Spleen (tissue), 13 donors: ENCODE measurements at places on chromosomes 5 and 9. TPM values are rescaled to one million over a fixed set of nuclear protein-coding genes. Genes with fewer than 3 reads are reported as not detected.

Gene GPR151
- polyA plus RNA-seq = not detected

Gene TTC1
- 46.6 TPM for polyA plus RNA-seq

Gene IFNA21
- not detected for polyA plus RNA-seq

Gene NEURL1B
- 0.49 TPM for polyA plus RNA-seq

Gene LHX3
- not detected for polyA plus RNA-seq

Gene PSMB7
- polyA plus RNA-seq = 113 TPM

Gene ST8SIA4
- 6.9 TPM for polyA plus RNA-seq

Gene QRFP
- polyA plus RNA-seq = 0.16 TPM

GRCh38 chr9:7318920-7319319 lies 480.7 kb downstream of the DMAC1 start:
- no peaks in the 10 kb centered on the region for H3K4me1 ChIP-seq
- no peaks in the 10 kb centered on the region for H3K36me3 ChIP-seq
- H3K4me3 ChIP-seq = no peak overlapping the region
- DNase-seq = no peak

- peaks cover 37% of the 10 kb centered on the region for H3K4me1 ChIP-seq
- DNase-seq = no peak
- no peaks in the 10 kb centered on the region for H3K27me3 ChIP-seq
- H3K27ac ChIP-seq = peak overlapping the region; percentile 35
- H3K4me3 ChIP-seq = no peak overlapping the region
These were observed 23.2 kb downstream of the DOCK8 start for GRCh38 chr9:237858-238345.

- no peak overlapping the region for H3K27ac ChIP-seq
- no peaks in the 10 kb centered on the region for H3K27me3 ChIP-seq
- no peaks in the 10 kb centered on the region for H3K4me1 ChIP-seq
- H3K36me3 ChIP-seq = no peaks in the 10 kb centered on the region
These were observed 91.2 kb upstream of the ERBIN start for GRCh38 chr5:65835191-65835590.

DNA sequence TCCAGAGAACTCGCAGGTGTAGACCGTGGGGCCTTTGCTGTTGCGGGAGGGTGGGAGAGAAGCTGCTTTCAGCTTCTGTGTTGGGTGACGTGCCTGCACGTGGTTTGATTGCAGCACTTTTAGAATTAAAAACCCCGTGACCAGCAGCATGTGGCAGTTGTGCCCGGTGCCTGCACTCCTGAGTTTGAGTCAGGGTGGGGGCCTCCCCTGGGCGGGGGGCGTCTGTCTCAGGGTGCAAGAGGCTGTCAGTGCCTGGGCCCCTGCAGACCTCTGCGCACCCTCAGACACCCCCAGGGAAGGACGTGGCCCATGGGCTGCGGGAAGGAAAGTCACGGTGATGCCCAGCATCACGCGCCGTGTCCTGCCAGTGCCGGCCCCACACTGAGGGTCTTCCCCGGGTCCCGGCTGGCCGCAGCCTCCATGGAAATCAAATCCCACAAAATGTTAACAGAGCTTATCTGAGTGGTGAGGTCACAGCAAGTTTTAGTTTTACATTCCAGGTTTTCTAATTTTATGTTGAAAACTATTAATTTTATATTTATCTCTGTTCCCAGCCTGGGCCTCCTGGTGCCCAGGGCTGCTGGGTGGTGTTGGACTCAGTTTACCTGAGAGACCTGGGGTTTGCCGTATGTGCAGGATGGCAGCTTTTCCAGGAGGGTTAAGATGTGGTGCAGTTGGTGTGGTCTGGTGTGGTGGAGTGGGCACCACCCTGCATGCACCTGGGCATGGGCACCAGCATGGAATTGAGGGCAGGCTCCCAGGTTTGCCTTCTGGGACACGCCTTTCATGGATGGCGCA lies 33.3 kb downstream of the AHRR start:
- DNase-seq = peak; percentile 61
- no peaks in the 10 kb centered on the region for H3K4me1 ChIP-seq
- H3K27me3 ChIP-seq = no peaks in the 10 kb centered on the region
- no peak overlapping the region for H3K27ac ChIP-seq
- H3K4me3 ChIP-seq = no peak overlapping the region
- H3K36me3 ChIP-seq = peaks cover 17% of the 10 kb centered on the region

GRCh38 chr5:55143624-55144023 lies 16.3 kb upstream of the GPX8 start:
- no peak overlapping the region for H3K4me3 ChIP-seq
- no peak overlapping the region for H3K27ac ChIP-seq
- DNase-seq = no peak
- H3K4me1 ChIP-seq = no peaks in the 10 kb centered on the region
- no peaks in the 10 kb centered on the region for H3K27me3 ChIP-seq

GRCh38 chr5:119397518-119398380 lies 41.9 kb downstream of the TNFAIP8 start:
- H3K4me3 ChIP-seq = no peak overlapping the region
- H3K36me3 ChIP-seq = peaks cover 26% of the 10 kb centered on the region
- H3K27ac ChIP-seq = peak overlapping the region; percentile 38
- peaks cover 87% of the 10 kb centered on the region for H3K4me1 ChIP-seq
- DNase-seq = no peak

DNA sequence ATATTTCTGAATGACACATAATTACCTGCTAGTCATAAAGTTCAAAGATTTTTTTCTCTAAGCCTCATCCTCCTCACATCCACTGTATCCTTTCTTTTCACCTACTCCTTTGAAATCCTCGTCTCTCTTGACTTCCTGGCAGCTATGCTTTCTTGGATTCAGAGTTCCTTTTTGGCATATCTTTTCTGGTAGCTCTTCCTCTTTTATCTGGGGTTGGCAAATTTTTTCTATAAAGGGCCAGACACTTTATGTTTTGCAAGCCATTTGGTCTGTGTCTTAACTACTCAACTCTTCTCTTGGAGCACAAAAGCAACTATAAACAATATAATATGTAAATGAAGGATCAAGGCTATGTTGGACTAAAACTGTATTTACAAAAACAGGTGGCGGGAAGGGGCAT lies 197.5 kb downstream of the KIAA0825 start:
- no peaks in the 10 kb centered on the region for H3K27me3 ChIP-seq
- H3K4me1 ChIP-seq = no peaks in the 10 kb centered on the region
- H3K27ac ChIP-seq = no peak overlapping the region
- no peaks in the 10 kb centered on the region for H3K36me3 ChIP-seq
- DNase-seq = no peak
- no peak overlapping the region for H3K4me3 ChIP-seq

GRCh38 chr5:171663311-171664085 lies 122.1 kb upstream of the SMIM23 start:
- H3K36me3 ChIP-seq = no peaks in the 10 kb centered on the region
- H3K27me3 ChIP-seq = no peaks in the 10 kb centered on the region
- no peak for DNase-seq
- H3K27ac ChIP-seq = no peak overlapping the region

DNA sequence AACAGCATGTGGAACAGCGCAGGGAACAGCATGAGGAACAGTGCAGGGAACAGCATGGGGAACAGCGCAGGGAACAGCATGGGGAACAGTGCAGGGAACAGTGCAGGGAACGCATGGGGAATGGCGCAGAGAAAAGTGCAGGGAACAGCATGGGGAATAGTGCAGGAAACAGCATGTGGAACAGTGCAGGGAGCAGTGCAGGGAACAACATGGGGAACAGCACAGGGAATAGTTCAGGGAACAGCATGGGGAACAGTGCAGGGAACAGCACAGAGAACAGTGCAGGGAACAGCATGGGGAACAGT lies 2.0 kb downstream of the LCN8 start:
- H3K27me3 ChIP-seq = no peaks in the 10 kb centered on the region
- H3K36me3 ChIP-seq = no peaks in the 10 kb centered on the region

DNA sequence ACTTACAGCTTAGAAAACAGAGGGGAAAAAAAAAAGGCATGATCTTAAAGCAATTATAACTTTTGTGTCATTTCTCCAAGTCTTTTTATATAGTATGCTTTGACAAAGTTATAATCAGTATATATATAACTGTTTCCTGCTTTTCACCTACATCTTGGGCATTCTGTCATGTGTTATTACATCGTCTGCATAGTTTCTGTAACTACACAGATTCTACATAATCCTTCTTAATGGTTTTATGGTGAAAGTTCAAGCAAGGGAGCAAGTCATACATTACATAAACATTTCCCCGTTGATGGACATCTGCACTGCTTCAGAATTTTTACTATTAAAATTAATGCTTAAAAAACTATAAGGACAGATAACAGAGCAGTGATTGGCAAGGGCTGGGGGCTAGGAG lies 12.1 kb downstream of the FEM1C start:
- no peak for DNase-seq
- H3K4me3 ChIP-seq = no peak overlapping the region
- H3K4me1 ChIP-seq = peaks cover 58% of the 10 kb centered on the region
- no peaks in the 10 kb centered on the region for H3K27me3 ChIP-seq
- H3K27ac ChIP-seq = no peak overlapping the region
- H3K36me3 ChIP-seq = no peaks in the 10 kb centered on the region

DNA sequence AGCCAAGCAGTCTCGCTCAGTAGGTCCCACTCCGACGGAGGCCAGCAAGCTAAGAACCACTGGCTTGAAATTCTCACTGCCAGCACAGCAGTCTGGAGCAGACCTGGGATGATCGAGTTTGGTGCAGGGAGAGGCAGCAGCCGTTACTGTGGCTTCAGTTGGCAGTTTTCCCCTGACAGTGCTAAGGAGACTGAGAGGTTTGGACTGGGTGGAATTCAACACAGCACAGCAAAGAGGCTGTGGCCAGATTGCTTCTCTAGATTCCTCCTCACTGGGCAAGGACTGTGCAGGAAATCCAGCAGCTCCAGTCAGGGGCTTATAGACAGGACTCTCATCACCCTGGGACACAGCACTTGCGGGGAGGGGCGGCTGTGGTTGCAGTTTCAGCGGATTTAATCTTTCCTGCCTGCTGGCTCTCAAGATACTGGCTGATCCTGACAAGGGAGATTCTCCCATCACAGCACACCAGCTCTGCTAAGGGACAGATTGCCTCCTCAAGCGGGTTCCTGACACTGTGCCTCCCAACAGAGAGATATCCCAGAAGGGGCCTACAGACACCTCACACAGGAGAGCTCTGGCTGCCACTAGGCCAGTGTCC lies 122.1 kb downstream of the YIPF5 start:
- DNase-seq = no peak
- no peaks in the 10 kb centered on the region for H3K27me3 ChIP-seq
- no peaks in the 10 kb centered on the region for H3K36me3 ChIP-seq

GRCh38 chr9:137149942-137150616 lies 11.1 kb downstream of the GRIN1 start:
- no peaks in the 10 kb centered on the region for H3K4me1 ChIP-seq
- no peak for DNase-seq
- H3K27ac ChIP-seq = no peak overlapping the region
- no peaks in the 10 kb centered on the region for H3K36me3 ChIP-seq

GRCh38 chr9:93295031-93295430 lies 111.1 kb downstream of the WNK2 start:
- no peaks in the 10 kb centered on the region for H3K27me3 ChIP-seq
- DNase-seq = peak; percentile 74
- H3K4me3 ChIP-seq = no peak overlapping the region
- no peaks in the 10 kb centered on the region for H3K36me3 ChIP-seq

GRCh38 chr9:85645909-85646627 lies 95.7 kb downstream of the AGTPBP1 start:
- no peaks in the 10 kb centered on the region for H3K27me3 ChIP-seq
- H3K27ac ChIP-seq = no peak overlapping the region
- H3K36me3 ChIP-seq = no peaks in the 10 kb centered on the region
- H3K4me1 ChIP-seq = peaks cover 6% of the 10 kb centered on the region
- DNase-seq = no peak
- no peak overlapping the region for H3K4me3 ChIP-seq

DNA sequence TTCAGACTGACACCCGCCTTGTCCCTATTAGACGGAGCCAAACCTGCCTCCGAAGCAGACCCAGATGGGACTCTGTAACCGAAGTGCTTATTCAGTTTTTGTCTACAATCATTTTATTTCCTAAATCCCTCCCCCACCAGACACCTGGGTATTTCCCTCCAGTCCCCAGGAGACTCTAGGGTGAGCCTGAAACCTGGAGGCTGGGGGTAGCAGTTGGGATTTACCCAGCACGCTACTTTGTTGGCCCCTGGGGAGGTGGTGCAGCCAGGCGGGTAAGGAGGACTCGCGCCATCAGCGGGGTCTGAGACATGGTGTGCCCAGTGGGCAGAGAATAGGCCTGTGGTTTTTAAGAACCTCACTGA lies 1.3 kb upstream of the LHX2 start:
- no peaks in the 10 kb centered on the region for H3K36me3 ChIP-seq
- H3K4me3 ChIP-seq = no peak overlapping the region
- DNase-seq = no peak
- peaks cover 47% of the 10 kb centered on the region for H3K4me1 ChIP-seq

- no peak overlapping the region for H3K27ac ChIP-seq
- no peaks in the 10 kb centered on the region for H3K4me1 ChIP-seq
These were observed 602.7 kb upstream of the ZNF608 start for GRCh38 chr5:125348936-125349831.

DNA sequence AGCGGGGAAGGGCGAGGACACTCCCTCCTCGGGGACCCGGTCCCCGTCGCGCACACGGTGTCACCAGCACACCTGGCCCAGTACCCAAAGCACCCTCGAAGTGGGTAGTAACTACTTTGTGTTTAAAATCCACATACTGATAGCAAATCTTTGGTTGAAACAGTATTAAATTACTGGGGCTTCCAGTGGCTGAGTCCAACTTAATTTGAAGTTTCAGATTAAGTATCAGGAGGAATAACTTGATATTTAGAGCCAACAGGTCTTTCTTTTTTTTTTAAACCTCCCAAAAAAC lies 615 bp downstream of the ATG10 start:
- H3K4me1 ChIP-seq = peaks cover 14% of the 10 kb centered on the region
- H3K4me3 ChIP-seq = peak overlapping the region; percentile 43
- peak overlapping the region; percentile 99 for H3K27ac ChIP-seq
- no peaks in the 10 kb centered on the region for H3K27me3 ChIP-seq
- no peak for DNase-seq
- H3K36me3 ChIP-seq = no peaks in the 10 kb centered on the region

DNA sequence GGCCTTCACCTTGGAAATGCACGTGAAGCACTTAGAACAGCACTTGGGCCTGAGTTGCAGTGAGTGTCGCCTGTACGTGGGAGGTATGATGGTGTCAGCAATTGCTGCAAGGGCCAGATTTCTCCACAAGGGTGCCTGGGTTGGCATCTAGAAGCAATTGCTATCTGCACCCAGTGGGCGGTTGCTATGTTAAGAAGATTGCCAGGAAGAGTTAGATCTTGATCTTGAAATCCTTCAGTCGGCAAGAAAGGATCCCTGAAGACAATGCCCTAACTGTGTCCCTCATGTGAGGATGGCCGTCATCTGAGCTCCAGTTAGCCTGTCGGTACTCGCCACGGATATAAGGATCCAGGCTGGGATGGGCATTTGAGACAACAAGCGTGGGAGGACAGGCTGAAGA lies 62.9 kb downstream of the MAMDC2 start:
- H3K27me3 ChIP-seq = no peaks in the 10 kb centered on the region
- no peaks in the 10 kb centered on the region for H3K36me3 ChIP-seq
- DNase-seq = no peak
- no peak overlapping the region for H3K4me3 ChIP-seq

DNA sequence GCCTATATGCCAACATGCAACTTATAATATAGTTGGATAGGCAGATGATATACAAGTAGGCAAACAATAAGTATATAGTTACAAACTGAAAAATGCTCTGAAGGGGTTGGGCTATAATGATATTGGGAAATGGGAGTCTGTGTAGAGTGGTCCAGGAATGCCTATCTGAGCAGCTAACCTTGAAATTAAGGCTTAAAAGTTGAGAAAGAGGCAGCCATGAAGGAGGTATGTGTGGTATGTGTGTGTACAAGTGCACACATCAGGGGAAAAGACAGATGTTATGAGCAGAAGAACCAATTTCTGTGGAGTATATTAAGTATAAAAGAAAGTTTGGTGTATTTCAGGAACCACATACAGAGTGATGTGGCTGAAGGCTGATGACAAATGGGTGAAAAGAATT lies 154.9 kb upstream of the PAPPA start:
- no peaks in the 10 kb centered on the region for H3K36me3 ChIP-seq
- H3K4me3 ChIP-seq = no peak overlapping the region
- no peaks in the 10 kb centered on the region for H3K27me3 ChIP-seq
- DNase-seq = no peak
